ENCODE measurements at places on chromosomes 12 and 14. TPM values are rescaled to one million over a fixed set of nuclear protein-coding genes. Genes with fewer than 3 reads are reported as not detected.

DNA sequence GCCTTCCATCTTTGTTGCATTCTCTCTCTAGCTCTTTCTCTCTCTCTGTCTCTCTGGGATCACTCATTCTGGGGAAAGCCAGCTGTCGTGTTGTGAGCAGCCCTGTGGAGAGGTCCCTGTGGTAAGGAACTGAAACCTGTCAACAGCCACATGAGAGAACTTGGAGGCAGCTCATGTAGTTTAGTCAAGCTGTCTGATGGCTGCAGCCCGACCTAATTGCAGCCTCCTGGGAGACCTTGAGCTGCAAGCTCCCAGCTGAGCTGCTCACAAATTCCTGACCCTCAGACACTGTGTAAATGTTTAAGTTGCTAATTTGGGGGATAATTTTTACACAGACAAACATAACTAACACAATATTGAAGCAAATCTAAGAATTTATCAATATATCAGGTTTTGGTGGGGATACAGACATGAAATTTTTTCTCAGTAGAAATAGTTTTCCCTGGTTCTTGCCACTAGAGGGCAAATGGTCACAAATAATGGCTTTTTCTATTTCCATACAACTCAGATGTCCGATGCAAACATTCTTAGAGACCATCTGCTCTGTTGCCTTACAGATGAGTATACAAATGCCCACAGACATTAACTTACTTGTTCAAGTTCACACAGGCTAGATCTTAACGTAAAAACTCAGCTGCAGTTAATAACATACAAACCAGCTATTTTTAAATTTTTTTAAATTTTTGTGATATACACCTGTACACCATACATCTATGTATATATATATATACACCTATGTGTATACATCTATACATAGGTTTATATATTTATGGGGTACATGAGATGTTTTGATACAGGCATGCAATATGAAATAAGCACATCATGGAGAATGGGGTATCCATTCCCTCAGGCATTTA is 15.5 kb upstream of the KRR1 start:
- H3K4me1 ChIP-seq, result peaks cover 19% of the 10 kb centered on the region
- H3K36me3 ChIP-seq, result no peaks in the 10 kb centered on the region
- no peaks in the 10 kb centered on the region for H3K27me3 ChIP-seq
- H3K27ac ChIP-seq, result peak overlapping the region; percentile 52

DNA sequence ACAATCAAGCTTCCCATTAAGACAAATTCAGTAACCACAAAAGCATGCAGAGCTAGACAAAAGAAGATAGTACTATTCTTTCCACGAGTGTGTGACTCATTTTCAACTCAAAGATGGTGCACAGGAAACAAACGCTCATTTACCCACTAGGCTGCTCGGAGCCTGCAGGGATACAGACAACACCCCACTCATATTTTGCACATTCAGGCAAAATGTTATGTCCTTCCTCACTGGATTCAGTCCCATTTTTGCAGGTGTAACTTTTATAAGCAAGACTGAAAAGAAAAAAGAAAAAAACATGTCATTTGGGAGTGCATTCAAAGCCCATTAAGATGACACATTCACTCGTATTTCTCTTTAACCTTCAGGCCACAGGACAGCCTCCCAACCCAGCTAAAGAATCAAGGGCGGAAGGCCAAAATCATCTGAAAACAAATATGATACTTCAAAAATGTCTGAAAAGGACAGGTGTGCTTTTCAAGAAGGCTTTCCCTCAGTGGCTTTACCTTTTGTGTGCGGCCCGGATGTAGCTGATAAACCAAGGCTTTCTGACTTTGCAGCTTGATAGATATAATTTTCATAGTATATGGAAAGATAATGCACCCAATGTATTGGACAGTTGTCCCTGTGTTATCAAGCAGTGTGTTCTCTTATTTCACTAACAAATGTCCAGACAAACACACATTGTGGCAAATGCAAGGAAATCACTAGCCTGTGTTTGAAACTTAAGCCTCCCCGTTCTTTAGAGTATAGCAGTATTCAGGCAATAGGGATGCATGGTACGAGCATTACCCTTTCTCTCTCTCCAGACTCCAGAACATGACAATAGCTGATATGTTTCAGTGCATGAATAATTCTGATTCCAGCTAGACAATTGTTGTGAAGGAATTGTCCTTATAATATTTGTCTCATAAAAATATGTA is 147.8 kb upstream of the KRR1 start:
- no peaks in the 10 kb centered on the region for H3K36me3 ChIP-seq
- H3K27ac ChIP-seq, result no peak overlapping the region
- no peaks in the 10 kb centered on the region for H3K27me3 ChIP-seq
- peak overlapping the region; percentile 13 for H3K4me3 ChIP-seq
- peaks cover 11% of the 10 kb centered on the region for H3K4me1 ChIP-seq

DNA sequence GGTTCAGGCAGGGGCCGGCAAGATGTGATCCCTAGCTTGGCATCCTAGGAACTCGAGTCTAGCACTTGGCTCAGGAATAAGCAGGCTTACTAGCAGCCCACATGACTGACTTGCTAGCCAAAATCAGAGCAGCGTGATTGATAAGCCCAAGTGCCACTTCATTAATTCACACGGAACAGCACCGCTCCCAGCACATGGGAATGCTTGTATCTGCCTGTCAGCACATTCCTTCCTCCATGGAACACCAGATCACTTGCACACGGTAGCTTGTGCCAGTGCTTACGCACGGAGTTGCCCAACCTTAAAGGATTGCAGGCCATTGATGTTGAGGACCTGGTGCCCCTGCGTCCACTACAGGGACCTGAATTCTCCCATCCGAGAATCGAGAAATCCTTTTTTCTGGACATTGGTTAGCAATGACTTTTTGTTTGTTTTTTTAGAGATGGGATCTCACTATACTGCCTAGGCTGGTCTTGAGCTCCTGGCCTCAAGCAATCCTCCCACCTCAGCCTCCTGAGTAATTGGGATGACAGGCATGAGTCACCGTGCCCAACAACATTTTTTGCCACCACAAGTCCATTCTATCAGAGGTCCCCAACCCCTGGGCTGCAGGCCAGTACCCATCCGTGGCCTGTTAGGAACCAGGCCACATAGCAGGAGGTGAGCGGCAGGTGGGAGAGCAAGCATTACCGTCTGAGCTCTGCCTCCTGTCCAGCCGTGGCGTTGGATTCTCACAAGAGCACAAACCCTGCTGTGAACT is 30.6 kb upstream of the TSPAN9 start:
- no peak for DNase-seq
- H3K27me3 ChIP-seq, result peaks cover 22% of the 10 kb centered on the region
- H3K27ac ChIP-seq, result no peak overlapping the region
- H3K36me3 ChIP-seq, result no peaks in the 10 kb centered on the region
- H3K4me1 ChIP-seq, result no peaks in the 10 kb centered on the region

JDP2 gene
- 31.3 TPM for total RNA-seq

PHETA1 gene
- 27.4 TPM for total RNA-seq

LBHD2 gene
- not detected for total RNA-seq

POTEG gene
- total RNA-seq, result not detected

Measured in type B pancreatic cell (in vitro differentiated cells).